ENCODE measurements at places on chromosomes 16 and 17. TPM values are rescaled to one million over a fixed set of nuclear protein-coding genes. Genes with fewer than 3 reads are reported as not detected.

The ANKS4B gene
- total RNA-seq = 0.22 TPM

GRCh38 chr17:57875290-57876022, 25.6 kb upstream of the MRPS23 start:
- H3K27me3 ChIP-seq = peaks cover 30% of the 10 kb centered on the region
- no peak overlapping the region for H3K4me3 ChIP-seq
- peaks cover 28% of the 10 kb centered on the region for H3K4me1 ChIP-seq
- peak; percentile 80 for DNase-seq
- no peak overlapping the region for H3K27ac ChIP-seq

DNA sequence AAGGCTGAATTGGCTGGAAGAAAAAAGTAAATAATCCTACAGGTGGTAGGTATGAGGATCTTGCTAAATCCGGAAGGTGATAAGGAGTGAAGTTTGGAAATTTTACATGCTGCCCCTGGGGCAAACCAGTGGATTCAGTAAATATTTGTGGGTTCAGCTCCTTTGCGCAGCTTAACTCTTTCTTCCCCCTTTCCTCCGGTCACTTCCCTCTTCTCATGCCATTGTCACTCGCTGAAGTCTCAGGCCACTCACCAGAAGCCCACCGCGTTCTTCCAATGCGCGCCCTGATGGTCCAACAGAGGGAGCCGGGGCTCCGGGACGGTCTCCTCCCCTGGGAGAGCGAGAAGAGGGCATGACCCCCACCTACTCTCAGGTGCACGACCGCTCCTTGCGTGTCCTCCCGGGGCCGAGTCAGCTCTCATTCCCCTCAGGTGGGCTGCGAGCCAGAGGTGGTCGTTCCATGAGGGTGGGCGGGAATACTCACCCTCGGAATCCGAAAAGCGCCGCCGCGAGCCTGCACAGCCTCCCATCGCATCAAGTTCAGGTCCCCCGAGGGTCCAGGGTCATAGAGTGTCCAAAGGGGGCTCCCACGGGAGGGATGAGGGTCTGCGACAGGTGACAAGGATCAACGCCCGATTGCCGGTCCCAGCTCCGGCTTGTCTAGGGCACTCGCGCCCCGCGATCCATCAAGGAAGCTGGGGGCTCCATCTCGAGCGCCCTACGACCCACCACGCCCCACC, 474 bp downstream of the CLN3 start:
- peak; percentile 64 for DNase-seq
- no peaks in the 10 kb centered on the region for H3K27me3 ChIP-seq
- peak overlapping the region; percentile 89 for H3K4me3 ChIP-seq
- H3K27ac ChIP-seq = no peak overlapping the region
- H3K36me3 ChIP-seq = no peaks in the 10 kb centered on the region

GRCh38 chr17:19578545-19578944, 44.9 kb downstream of the SLC47A1 start:
- peaks cover 19% of the 10 kb centered on the region for H3K27me3 ChIP-seq
- no peak overlapping the region for H3K27ac ChIP-seq
- H3K36me3 ChIP-seq = no peaks in the 10 kb centered on the region
- DNase-seq = peak; percentile 9
- H3K4me3 ChIP-seq = no peak overlapping the region
- no peaks in the 10 kb centered on the region for H3K4me1 ChIP-seq

DNA sequence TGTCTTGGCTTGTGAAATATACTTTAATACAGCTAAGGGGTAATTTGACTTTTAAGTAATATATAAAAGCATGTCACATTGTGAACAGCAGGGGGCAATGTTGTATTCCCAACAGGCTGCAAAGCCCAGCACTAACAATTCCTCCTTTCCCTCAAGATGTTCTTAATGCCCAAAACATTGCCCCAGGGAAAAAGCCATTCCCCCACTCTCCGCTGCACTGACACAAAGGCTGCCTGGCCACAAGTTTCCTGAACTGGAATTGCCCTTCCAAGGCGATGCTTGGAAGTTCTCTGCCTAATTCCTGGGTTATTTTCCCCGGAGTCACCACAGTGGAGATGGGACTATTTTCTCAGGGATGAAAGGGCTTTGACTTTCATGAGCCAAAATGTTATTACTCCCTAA, 27.2 kb downstream of the CLEC16A start:
- no peak overlapping the region for H3K27ac ChIP-seq
- H3K4me3 ChIP-seq = no peak overlapping the region
- DNase-seq = peak; percentile 86
- H3K36me3 ChIP-seq = no peaks in the 10 kb centered on the region
- H3K4me1 ChIP-seq = no peaks in the 10 kb centered on the region

The HID1 gene
- 5.0 TPM for total RNA-seq

DNA sequence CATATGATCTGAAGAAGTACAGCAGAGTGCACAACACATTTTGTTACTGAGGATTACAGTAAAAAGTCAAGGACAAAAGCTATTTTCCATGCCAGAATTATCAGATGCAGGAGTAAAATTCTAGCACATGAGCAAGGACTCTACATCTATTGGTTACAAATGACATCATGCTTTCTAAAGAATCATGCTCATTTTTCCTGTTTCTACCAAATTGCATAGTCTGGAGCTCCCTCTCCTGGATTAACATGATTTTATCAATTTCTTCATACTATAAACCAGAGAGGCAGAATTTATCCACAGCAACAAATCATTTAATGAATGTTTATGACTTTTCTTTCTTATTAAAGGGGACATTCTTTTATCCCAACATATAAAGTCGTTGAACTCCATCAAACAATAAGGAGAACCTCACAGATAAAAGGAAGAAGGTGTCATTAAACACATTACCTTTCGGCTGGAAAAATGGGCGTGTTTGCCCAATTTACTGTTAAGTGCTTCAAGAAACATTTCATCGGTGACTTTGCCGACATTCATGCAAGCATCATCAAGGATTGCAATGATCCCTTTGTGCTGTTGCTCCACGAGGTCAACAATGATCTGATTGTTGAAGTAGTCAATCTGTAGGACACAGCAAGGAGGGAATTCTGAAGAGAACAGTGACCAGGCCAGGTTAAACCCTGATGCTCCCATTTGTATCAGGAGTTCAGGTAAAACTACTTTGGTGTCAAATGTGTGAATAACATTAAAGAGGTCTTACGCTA, 121.7 kb downstream of the MYO1D start:
- no peaks in the 10 kb centered on the region for H3K4me1 ChIP-seq
- H3K27me3 ChIP-seq = no peaks in the 10 kb centered on the region
- no peak overlapping the region for H3K27ac ChIP-seq
- H3K4me3 ChIP-seq = no peak overlapping the region

DNA sequence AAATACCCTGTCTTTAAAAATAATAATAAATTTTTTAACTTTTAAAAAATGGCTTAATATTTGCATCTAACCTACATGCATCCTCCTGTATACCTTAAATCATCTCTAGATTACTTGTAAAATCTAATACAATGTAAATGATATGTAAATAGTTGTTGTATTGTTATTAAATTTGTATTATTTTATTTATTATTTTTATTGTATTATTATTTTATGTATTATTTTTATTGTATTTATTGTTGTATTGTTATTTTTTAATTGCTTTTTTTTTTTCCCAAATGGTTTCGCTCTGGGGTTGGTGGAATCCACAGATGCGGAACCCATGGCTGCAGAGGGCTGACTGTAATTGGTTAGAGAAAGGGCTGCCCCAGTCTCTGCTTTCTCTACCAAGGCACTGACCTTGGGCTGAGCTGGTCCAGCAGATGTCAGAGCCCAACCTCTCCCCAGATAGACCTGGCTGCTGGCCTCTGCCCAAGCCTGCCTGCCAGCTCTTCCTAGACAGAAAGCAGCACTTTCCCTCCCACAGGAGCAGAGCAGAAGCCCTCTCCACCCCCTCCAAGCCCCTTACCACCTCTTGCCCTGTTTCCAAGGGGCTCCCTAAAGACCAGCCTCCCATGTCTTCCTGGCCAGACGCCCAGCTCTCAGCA, 183.8 kb downstream of the GSG1L start:
- DNase-seq = no peak
- no peaks in the 10 kb centered on the region for H3K27me3 ChIP-seq

DNA sequence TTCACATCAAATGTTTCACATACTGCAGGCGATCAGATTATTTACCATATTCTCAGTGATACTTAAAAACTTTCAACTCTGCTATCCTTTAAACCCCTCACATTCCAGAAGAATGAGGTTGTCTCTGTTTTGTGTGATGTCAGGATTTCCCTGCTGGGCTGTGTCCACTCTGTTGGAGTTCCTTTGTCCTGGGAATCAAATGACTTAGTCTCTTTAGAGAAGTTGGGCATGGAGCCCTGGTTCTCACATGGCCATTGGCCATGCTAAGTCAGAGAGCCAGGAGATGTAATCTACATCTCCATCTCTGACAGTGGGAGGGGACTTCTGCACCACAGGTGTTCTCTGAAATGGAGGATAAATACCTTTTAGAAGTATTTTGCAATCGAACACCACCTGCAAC, 205.1 kb upstream of the MAF start:
- H3K27me3 ChIP-seq = no peaks in the 10 kb centered on the region
- DNase-seq = peak; percentile 47
- no peak overlapping the region for H3K27ac ChIP-seq
- peaks cover 14% of the 10 kb centered on the region for H3K4me1 ChIP-seq

- H3K27me3 ChIP-seq = peaks cover 5% of the 10 kb centered on the region
- DNase-seq = no peak
- H3K36me3 ChIP-seq = no peaks in the 10 kb centered on the region
These were observed 607 bp upstream of the PRPSAP1 start for GRCh38 chr17:76354317-76354729.

GRCh38 chr16:86952769-86953168, 364.4 kb downstream of the C16orf95 start:
- no peaks in the 10 kb centered on the region for H3K36me3 ChIP-seq
- no peak for DNase-seq
- no peaks in the 10 kb centered on the region for H3K27me3 ChIP-seq
- no peak overlapping the region for H3K27ac ChIP-seq

- no peak overlapping the region for H3K27ac ChIP-seq
- H3K4me3 ChIP-seq = no peak overlapping the region
- no peak for DNase-seq
- peaks cover 10% of the 10 kb centered on the region for H3K4me1 ChIP-seq
- no peaks in the 10 kb centered on the region for H3K27me3 ChIP-seq
These were observed 38.2 kb downstream of the USP32 start for GRCh38 chr17:60353773-60354172.

- no peaks in the 10 kb centered on the region for H3K27me3 ChIP-seq
- H3K4me3 ChIP-seq = no peak overlapping the region
These were observed 28.2 kb downstream of the ANKFY1 start for GRCh38 chr17:4235372-4236279.

DNA sequence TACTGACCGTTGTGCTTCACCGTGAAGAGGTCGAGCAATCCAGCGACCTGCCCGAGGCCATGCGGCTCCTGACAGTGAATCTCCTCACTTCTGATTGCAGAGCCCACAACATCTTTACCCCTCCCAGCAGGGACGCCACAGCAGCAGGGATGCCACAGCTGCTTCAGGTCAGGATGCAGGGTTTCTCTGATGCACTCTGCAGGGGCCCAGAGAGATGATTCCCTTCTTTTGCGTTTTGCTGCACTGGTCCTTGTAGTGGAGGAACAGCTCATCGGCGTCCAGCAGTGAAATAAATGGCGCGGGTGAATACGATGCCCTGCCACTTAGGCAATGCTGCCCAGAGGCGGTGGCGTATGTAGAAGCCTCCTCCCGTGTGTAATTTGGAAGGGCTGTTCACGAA, 5.6 kb downstream of the KIAA0513 start:
- peaks cover 21% of the 10 kb centered on the region for H3K27me3 ChIP-seq
- H3K27ac ChIP-seq = no peak overlapping the region
- no peak for DNase-seq
- no peaks in the 10 kb centered on the region for H3K36me3 ChIP-seq

The HOXB1 gene
- total RNA-seq = not detected

The TMEM98 gene
- 168 TPM for total RNA-seq

The RHOT1 gene
- 76.4 TPM for total RNA-seq

GRCh38 chr17:48143629-48144028, 36.1 kb downstream of the SNX11 start:
- no peak overlapping the region for H3K27ac ChIP-seq
- peaks cover 5% of the 10 kb centered on the region for H3K4me1 ChIP-seq
- no peak for DNase-seq
- H3K27me3 ChIP-seq = peaks cover 39% of the 10 kb centered on the region
- no peak overlapping the region for H3K4me3 ChIP-seq

The SHBG gene
- not detected for total RNA-seq

The HSD11B2 gene
- 1.6 TPM for total RNA-seq

DNA sequence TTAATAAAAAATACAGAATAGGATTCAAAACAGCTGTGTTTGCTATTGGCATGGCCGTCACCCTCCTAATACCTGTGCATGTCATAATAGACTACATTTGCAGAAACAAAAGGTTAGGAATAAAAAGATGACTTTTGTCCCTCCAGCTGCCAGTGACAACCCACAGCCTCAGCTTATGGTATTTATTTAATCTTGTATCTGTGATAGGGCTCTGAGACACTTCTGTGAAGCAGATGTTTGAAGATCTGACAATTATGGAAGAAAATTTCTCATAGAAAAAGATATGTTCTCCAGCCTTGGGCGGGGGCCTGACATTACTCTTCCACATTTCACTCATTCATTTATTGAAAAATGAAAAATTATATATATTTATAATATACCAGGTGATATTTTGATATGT, 62.2 kb downstream of the PITPNC1 start:
- H3K4me3 ChIP-seq = no peak overlapping the region
- H3K4me1 ChIP-seq = peaks cover 42% of the 10 kb centered on the region
- no peak for DNase-seq
- H3K36me3 ChIP-seq = no peaks in the 10 kb centered on the region

The GPS1 gene
- 86.6 TPM for total RNA-seq

GRCh38 chr17:77379832-77380231, 239.1 kb downstream of the SEC14L1 start:
- H3K27me3 ChIP-seq = no peaks in the 10 kb centered on the region
- H3K27ac ChIP-seq = no peak overlapping the region
- H3K36me3 ChIP-seq = no peaks in the 10 kb centered on the region
- DNase-seq = no peak

The GCGR gene
- not detected for total RNA-seq

The KRTAP4-9 gene
- total RNA-seq = not detected

DNA sequence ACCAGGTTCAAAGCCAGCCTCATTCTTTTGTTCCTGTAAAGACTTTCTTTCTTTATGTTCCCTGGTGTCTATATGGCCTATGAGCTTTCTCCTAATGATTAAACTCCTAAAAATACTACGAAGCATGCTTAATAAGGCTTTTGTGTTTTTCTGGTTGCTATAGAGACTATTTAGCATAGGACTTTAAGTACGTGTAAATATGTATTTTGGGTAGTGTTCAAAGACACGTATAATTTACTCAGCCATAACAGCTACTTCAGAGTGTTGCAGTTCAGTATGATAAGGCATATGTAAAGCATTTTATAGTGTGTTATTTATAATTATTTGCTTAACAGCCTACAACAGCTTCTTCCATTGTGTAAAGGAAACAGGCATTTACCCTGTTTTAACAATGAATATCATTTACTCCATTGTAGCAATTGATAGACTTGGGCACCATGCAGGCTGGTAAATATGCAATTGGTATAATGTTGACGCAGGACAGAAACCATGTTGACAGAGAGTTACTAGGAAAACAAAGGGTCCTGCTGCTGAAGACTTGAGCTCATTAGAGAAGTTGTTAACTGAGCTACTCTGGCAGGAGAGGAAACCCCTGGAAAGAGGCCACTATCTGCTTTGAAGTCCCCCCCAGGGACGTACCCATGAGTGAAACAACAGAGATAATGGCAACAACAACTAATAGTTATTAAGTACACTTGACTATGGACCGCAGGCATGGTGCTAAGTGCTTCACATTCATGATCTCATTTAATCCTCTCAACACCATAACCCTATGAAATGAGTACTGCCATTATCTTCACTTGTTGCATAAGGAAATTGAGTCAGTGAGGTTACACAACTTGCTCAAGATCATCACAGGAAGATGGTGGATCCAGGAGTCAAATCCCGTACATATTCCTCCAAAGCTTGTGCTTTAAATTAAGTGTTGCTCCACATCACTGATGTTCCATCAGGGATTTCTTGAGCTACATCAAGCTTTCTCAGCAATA, 342.2 kb upstream of the DYNLRB2 start:
- no peaks in the 10 kb centered on the region for H3K4me1 ChIP-seq
- no peaks in the 10 kb centered on the region for H3K36me3 ChIP-seq
- no peak overlapping the region for H3K27ac ChIP-seq
- no peak overlapping the region for H3K4me3 ChIP-seq

Measured in neural progenitor cell (in vitro differentiated cells).